ENCODE measurements at places on chromosomes 11 and 22.

DNA sequence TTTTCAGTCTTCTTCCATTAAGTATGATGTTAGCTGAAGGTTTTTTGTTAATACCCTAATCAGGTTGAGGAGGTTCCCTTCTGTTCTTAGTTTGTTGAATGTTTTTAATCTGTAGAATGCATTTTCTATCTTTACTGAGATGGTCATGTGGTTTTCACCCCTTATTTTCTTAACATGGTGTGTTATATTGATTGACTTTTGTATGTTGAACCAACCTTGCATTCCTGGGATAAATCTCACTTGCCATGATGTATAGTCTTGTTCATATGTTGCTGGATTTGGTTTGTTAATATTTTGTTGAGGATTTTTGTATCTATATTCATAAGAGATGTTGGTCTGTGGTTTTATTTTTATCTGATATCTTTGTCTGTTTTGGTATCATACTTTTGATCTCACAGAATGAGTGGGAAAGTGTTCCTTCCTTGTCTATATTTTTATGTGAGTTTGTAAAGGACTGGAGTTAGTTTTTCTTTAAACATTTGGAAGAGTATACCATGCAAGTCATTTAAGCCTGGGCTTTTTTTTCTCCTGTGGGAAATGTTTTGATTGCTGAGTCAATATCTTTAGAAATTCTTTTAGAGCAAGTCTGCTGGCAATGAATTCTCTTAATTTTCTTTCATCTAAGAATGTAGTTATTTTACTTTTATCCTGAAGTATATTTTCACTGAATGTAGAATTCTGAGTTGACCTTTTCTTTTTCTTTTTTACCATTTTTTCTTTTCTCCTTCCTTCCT, 5.5 kb upstream of the P4HA3 start:
- peak; percentile 34 for DNase-seq

DNA sequence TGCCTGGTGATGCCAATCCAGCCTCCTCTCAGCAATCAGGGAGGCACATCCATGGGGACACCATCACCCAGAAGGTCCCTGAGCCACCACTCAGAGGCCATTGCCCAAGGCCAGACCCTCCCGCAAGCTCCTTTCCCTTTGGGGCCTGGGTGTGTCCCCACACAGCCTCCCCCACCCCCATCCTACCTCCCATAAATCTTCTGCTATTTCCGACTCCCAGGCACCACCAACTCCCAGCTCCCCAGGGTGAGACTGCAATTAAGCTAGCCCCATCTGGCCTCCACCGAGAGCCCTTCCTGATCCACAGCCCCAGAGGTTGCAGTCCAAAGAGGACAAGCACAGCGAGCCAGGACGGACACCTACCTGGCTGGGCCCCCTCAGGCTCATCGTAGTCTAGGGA, 6.3 kb downstream of the ARHGAP1 start:
- DNase-seq, result no peak

DNA sequence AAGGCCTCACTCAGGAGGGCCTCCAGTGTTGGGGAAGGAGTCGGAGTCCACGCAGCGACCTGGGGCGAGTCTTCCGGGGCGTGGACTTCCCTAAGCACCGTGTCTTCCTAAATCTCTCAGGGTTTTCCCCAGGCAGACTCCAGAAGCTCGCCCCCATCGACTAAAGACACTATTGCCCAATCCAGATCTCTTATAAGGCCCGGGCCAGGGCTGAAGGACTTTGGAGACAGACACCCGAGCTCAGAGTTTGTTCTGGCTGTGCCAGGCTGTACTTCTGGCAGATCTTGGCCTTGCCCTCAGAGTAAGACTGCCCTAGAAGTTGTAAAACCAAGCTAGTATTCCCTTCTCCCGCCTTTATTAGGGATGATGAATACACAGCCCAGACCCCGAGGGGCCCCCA, 191.4 kb downstream of the BUD13 start:
- DNase-seq, result no peak

- DNase-seq, result no peak
Measured at GRCh38 chr22:36017651-36018091, 11.0 kb downstream of the RBFOX2 start.

- DNase-seq, result no peak
Measured at GRCh38 chr11:64900263-64900678, 16.7 kb downstream of the ATG2A start.

DNA sequence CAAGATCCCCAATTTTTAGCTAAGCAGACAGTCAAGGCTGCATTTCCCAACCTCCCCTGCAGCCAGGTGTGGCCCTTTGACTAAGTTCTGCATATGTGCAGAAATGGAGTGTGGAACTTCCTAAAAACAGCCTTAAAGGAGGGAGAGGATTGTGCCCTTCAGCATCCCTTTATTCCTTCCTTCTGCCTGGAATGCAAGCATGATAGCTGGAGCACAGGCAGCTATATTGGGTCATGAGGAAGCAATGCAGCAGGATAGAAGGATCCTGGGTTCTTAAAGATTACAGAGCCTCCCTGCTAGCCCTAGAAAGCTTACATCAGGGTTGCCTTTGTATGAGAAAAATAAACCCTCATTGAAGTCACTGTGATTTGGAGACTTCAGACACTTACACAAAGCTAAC, 29.9 kb downstream of the FADD start:
- no peak for DNase-seq

GRCh38 chr11:114153224-114153623, 93.7 kb downstream of the ZBTB16 start:
- DNase-seq, result no peak

DNA sequence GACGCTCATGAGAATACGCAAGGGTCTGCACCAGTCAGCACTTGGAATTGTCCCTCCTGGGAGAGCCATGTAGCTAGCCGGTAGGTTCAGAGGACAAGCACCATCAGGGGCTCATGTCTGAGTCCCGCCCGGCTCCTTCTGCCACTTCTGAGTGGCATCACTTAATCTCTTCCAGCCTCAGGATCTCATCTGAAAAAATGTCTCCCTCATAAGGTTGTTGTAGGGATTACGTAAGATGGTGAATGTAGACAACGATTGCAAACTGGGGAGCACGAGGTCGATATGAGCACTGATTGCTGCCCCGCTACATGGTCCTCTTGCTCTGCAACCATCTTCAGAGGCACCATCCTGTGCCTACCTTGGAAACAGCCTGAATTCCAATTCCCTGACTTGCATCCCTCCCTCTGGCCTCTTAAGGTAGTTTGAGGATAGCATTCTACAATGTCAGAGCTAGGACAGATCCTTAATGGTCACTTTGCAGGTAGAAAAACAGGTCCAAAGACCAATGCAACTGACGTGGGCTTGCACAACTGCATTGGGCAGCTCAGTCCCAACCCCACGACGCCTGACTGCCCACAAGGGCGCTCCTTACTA, 115.8 kb upstream of the TMEM45B start:
- no peak for DNase-seq

DNA sequence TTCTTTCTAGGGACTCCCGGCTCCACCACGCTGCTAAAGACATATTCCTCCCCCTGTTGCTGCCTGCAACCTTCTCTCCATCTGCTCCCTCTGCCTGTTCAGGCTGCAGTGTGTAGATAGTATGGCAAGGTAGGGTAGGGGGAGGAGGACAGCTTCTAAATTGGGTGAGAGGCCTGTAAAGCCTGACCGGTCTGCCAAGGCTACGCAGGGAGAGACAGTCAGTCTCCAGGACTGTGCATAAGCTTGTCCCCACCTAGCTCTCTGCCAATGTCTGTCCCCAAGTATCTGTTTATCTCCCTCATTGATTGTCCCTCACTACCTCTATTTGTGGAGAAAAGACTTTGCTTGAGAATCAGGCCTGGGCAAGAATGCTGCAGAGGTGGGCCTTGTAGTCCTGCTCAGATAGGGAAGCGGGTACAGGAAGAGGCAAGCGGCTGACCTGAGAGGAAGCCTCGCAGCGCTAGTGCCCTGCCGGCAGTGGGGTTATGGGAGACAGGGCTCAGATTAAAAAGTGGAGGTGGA, 871 bp upstream of the SEZ6L start:
- DNase-seq, result no peak

DNA sequence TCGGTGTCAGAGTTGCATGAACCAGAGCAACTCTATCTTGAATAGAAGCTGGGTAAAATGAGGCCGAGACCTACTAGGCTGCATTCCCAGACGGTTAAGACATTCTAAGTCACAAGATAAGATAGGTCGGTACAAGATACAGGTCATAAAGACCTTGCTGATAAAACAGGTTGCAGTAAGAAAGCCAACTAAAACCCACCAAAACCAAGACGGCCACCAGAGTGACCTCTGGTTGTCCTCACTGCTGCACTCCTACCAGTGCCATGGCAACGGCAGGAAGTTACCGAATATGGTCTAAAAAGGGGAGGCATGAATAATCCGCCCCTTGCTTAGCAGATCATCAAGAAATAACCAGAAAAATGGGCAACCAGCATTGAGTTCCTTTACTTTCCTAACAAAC, 2.4 kb upstream of the KAT5 start:
- no peak for DNase-seq

DNA sequence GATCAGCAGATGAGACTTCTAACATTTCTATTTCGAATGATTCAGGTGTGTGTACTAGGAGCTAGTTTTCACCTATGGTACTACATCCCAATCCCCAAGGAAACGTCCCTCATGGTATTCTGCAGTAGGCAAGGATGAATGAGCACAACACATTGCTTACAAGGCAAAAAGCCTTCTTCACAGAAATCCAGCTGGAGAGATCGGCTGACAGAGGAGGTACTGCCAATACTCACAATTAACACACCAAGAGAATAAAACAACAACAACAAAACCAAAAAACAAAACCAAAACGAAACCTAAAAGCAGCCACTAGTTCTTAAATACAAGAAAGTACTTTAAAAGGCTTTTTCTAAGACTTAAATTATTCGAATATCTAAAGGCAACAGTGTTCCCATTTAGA, 101.4 kb downstream of the PICALM start:
- DNase-seq, result no peak

GRCh38 chr22:50660306-50660705, 12.3 kb upstream of the SHANK3 start:
- DNase-seq, result no peak

GRCh38 chr11:73241300-73241699, 23.2 kb downstream of the P2RY2 start:
- no peak for DNase-seq

DNA sequence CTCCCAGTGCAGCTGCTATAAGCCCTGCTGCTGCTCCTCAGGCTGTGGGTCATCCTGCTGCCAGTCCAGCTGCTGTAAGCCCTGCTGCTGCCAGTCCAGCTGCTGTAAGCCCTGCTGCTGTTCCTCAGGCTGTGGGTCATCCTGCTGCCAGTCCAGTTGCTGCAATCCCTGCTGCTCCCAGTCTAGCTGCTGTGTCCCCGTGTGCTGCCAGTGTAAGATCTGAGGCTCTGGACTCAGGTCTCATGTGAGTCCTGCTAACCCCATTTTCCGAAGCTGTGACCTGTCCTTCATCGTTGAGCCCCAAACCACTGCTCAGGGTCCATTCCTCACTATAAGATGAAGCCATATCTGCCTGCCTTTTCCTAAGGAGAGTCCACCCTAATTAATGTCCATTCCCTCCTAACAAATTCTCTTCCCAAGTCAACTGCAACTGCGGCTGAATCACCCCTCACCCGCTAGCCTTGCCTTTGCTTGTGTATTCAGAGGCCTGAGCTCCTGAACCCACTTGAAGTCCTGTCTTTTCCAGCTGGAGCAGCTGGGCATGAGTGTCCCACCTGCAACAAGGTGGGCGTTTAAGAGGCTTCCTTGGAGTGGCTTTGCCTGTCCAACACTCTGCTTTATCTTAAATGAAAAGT, 626 bp downstream of the KRTAP5-7 start:
- no peak for DNase-seq

- no peak for DNase-seq
Measured at GRCh38 chr11:19073454-19074415, 13.2 kb upstream of the MRGPRX2 start.
